ENCODE measurements at places on chromosomes 1 and 21.
A peak's percentile ranks its signal among the peaks of the same experiment; 100 is the strongest.

GRCh38 chr1:228013131-228013934 lies 6.5 kb downstream of the WNT3A start:
- peak; percentile 83 for DNase-seq

DNA sequence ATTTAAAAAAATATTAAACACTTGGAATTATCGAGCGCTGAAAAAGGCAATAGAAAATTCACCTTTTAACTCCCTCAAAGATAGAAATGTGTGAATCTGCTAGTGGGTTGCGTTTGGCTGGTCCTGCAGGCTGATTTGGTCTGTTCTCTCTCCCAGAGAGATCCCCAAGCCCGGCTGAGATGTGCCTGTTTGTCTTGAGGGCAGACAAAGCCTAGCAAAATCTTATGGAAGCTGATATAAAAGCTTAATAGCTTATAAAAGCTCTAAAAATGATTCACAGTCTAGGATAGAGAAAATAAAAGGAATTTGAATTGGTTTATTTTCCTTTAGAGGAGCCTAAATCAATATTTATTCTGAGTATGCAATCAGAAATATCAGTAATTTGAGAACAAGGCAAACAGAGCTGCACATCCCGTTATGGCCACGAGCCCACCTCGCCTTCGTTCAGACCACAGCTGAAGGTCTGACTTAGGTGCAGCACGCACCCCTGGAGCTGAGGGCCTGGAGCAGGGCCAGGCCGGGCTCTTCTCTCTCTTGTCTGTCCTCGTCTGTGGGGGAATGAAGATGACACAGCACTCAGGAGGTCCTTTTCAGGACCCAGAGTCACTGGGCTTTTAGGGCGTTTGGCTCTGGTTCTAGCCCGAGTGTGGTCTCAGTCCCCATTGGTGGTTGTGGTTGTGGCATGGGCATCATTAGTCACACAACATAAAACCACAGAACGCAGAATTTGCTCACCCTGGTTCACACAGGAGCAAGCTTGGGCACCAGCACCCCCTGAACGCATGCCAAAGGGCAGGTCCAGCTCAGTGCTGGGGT lies 18.6 kb downstream of the PDE9A start:
- DNase-seq = no peak

DNA sequence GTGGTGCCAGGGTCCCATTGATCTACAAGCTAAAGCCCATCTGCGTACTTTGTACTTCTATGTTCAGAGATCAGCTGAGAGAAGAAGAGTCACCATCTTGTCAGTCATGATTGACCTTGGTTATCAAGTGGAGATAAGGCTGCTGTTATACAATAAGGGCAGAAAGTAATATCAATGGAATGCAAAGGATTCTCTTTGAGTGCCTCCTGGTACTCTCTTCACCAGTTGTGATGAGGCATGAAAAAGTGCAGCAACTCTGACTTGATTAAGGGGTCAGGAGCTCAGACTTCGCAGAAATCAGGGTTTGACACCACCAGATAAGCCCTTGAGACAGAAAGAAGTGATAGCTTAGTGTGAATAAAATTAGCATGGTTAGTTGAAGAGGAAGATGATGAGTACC lies 25.7 kb upstream of the SYT14 start:
- no peak for DNase-seq

- no peak for DNase-seq
These were observed 23.3 kb downstream of the EPHA10 start for GRCh38 chr1:37741662-37742061.

- DNase-seq = no peak
These were observed 59.5 kb upstream of the EFHD2 start for GRCh38 chr1:15350151-15350550.

DNA sequence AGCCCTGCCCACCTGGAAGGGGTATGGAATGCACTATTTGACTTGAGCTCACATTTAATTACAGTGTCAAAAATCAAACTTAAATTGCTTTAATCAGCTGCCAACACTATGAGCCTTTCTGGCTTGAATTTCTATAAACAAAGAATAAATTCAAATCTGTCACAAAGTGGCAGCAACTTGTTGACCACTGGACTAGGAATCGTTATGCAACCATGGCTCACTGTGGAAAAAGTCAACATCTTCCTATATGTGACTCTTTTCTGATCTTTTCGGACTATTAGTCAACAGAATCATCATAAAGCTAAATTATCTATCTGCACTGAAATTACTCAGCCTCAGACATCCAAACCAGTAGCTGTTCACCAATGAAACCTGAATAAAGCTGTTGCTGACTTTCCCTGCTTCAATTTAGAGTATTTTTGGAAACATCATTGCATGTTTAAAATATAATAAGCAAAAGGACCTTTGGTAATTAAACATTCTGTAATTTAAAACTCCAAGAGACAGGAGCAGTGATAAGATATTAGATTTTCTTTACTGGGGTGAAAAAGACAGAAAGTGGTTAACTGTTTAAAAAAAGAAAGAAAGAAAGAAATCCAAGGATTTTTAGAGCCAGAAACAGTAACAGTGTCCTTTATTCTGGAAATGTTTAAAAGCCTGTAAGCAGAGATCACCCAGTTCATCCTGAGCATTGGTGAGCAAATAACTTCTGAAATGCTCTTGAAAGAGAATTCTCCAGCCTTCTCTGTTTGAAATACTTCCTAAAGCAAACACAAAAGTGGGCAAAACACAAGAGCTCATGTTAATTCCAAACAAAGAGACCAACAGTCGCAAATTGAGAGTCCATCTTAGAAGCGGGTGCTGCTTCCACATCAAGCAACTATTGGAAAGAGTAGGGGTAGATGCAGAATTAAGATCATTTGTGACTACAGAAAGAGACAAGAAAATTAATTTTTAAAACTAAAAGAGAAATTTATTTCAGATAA lies 26.2 kb upstream of the ERG start:
- DNase-seq = no peak

- no peak for DNase-seq
These were observed 22.4 kb upstream of the ASB17 start for GRCh38 chr1:75954586-75954985.

DNA sequence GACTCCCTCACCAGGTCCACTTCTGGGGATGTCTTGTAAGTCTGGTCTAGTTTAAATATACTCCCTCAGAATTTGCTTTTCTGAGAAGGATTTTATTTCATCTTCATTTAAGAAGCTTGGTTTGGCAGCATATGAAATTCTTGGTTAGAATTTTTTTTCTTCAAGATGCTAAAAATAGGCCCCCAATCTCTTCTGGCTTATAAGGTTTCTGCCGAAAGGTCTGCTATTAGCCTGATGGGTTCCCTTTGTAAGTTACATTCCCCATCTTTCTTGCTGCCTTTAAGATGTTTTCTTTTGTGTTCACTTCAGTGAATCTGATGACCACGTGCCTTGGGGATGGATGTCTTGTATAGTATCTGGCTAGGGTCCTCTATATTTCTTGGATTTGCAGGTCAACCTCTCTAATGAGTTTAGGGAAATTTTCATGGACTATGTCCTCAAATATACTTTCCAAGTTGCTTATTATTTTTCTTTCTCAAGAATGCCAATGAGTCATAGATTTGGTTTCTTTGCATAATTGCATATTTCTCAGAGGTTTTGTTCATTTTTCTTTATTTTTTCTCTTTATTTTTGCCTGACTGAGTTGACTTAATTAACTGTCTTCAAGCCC lies 19.4 kb downstream of the TCP10L start:
- DNase-seq = no peak

DNA sequence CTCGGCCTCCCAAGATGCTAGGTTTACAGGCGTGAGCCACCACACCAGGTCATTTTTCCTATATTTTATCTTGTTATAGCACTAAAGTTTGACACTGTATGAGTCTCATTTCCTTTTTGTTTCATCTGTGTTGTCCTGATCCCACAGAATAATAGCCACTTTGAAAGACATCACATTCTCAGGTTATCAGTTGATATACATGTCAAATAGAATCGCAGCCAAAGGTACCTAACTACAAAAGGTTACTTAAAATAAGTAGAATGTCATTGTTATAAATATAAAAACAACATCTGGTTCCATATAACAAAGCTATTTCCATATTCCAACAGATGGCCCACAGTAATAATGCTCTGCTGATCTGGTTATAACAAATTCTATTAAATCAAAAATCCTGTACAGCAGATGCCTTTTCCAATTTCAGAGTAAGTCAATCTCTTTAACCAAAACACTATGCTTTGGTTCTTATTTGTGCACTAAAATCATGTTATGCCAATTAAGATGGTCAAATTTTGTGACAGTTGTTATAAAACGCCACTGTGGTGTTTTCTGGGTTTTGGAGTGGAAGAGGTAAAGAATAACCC lies 6.0 kb downstream of the FOXJ3 start:
- DNase-seq = no peak

- no peak for DNase-seq
These were observed 44.0 kb upstream of the HSD3B1 start for GRCh38 chr1:119462964-119463363.

DNA sequence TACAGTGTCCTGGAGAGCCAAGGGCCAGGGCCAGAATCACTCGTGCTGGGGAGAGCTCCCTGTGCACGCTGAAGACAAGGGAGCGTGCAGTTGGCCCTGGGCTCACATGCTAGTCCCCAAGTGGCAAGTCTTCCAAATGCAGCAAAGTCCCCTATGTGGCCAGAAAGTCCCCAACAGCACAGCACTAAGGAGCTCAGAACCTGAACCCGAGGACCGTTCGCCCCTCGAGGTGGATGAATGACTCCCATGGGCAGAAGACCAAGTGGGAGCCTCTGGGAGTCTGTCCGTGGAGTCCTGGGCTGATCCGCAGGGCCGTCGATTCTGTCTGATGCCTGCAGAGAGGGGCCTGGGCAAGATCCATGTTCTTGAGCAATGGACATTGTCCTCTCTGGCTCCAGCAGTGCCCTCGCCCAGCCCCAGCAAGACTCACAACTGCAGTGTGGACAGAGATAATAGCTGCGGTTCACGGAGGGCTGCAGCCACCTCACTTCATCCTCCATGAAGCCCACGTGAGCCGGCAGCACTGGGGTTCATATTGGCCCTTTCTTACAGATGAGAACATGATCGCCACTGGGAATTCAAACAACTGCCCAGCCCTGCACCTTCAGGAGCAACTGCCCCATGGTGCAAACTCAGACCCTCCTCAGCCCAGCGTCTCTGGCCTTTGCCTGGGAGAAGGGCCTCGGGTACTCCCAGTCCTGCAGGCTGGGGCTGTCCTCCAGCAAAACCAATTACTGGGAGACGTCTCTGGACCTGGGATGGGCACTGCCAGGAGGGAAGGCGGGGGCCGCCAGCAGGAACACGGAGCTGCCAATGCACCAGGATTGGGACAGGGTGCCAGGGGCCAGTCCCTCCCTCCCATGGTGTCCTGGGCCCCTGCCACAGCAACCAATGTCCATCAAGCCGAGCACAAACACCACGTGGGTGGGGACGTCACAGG lies 243.7 kb downstream of the NPHP4 start:
- DNase-seq = no peak

- no peak for DNase-seq
These were observed 49.8 kb upstream of the PAX7 start for GRCh38 chr1:18580691-18581419.

DNA sequence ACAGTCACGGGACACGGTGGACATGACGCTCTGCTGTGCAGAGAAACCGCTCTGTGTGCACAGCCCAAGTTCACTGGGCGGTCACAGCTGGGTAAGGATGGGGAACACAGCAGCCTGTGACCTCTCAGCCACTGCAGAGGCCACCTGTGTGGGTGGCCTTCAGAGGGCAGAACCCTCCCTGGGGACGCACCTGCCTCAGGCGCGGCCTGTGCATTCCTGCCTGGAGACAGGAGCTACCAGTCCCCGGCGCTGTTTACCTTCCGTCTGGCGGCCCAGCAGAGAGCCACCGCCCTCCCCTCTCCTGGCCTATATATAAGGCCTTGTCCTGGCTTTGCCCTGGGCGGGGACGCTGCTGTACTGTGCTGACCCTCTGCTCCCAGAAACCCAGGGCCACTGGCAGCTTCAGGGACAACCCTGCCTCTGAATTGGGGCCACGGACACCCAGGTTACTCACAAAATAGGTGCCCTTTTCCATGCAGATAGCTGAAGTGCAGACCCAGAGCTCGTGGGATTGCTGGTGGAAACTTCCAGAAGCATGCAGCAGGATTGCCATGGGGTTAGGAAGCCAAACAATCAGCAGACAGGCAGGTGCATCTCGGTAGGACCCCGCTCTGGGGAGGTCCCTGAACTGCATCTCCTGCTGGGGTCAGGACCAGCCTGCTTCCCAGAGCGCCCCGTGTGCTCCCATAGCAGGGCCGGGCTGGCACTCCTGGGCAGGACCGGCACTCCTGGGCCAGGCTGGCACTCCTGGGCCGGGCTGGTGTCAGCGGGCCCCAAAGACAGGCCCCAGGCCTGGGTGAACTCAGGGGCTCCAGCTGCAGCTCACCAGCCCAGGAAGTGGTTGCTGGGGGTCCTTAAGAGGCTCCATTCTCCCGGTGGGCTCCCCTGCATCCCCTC lies 83.6 kb downstream of the SIK1 start:
- DNase-seq = peak; percentile 76

- DNase-seq = peak; percentile 79
These were observed 84.9 kb upstream of the ARHGEF16 start for GRCh38 chr1:3369446-3370076.

DNA sequence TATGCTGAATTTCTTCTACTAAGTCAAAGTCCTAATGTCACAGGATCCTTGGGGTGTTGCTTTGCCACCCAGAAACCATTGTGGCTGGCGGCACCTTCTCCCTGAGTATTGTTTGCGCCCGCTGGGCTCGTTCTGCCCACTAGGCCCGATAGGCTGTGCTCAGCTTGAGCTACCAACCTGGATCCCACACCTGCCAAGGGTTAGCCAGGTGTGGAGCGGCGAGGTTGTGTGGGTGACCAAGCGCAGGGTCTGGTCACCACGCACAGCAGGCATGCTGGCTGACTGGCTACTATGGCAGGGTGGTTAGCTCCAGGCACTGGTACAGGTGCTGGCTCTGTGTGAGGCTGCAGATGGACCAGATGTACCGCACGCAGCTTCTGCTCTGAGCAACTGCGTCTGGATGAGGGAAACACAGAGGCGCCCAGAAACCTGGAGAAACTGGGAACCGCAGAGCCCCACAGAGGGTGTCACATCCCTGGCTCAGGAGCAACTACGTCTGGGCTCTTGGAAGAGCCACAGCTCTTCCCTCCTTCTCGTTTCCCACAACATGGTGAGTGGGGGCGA lies 50.3 kb upstream of the SCYL3 start:
- no peak for DNase-seq

DNA sequence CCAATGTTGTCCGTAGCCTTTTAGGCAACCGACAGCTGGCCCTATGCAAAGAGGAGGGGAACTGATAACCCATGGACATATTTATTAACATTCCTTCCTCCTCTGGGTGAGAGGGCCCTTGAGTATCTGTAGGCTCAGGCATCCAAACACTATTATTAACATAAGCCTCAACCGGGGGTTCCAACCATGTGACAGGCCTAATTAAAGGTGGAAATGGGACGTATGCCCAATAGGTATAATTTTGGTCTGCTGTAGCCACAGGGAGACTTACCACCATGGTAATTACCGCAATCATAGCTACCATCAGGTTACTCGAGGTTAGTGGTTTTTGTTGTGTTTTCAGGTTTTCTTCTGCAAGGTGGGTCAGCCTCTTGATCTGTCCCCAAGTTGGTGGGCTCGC lies 5.3 kb downstream of the DAP3 start:
- no peak for DNase-seq

- DNase-seq = no peak
These were observed 297.0 kb downstream of the DISC1 start for GRCh38 chr1:231923491-231924041.
